ENCODE measurements at places on chromosomes 1 and 21.

- peak; percentile 55 for DNase-seq
These were observed 24.8 kb downstream of the ST6GALNAC5 start for GRCh38 chr1:76891931-76892622.

DNA sequence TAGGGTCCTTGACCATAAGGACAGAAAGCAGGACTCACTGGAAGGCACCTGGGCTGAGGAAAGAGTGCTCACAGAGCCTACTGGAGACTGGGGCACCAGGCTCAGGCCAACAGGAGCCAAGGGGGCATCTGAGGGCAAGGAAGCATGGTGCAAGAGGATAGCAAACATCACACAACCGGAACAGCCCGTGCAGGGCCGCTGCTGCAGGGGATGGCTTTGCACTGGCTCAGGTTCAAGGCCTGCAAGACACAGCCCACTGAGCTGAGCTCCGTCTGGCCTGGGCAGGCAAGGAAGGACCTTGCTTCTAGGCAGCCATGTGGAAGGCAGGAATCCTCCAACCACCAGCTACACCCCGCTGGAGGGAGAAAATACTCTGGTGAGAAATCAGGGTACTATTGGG, 59.8 kb upstream of the KIF26B start:
- DNase-seq = no peak

GRCh38 chr1:198559362-198559761, 18.9 kb upstream of the ATP6V1G3 start:
- DNase-seq = no peak

GRCh38 chr1:111559736-111560279, 56.4 kb upstream of the ADORA3 start:
- peak; percentile 67 for DNase-seq

DNA sequence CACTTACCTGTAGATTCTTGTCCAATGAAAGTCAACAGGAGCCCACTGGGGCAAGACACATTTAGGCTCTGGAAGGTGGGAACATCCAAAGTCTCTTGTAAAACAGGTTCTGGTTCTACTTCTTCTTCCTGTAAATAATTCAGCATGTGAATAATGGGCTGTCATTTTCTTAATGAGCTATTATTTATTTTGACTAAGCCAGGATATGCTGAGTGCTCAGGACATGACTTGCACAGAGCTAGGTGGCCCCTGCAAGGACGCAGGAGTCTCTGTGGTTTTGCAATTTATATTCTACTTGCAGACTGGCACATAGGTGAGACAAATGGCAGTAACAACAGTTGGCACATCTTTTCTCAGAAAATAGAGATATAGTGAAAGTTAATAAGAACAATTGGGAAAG, 98.7 kb downstream of the WDR3 start:
- DNase-seq = no peak

DNA sequence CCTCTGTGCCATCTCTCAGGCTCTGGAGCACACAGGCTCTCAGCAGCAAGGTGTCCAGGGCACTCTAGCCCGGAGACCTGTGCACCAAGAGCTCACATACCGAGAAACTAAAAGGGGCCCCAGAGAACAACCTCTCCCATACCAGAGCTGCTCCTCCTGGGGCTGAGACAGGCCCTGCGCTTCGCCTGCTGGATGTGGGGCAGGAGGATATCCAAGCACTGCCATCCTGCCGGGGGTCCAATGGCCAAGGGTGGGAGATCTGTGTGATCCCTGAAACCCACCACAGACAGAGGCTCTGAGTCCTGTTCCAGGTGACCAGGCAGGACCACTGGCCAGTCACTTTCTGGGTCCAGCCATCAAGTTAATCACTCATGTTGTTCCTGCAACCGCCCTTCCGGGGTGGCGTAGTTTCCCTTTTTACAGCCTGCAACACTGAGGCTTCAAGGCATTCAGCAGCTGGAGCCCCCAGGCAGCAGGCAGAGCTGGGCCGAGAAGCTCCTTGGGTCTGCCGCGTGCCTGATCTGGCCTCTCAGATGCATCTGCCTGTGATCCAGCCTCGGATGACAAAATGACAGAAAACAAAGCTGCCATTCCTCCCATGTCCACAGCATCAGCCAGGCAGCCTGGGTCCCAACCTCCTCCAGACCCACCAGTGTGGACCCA, 36.7 kb upstream of the ACTRT2 start:
- DNase-seq = no peak

- DNase-seq = peak; percentile 66
These were observed 40.4 kb upstream of the RPL11 start for GRCh38 chr1:23651069-23651808.

GRCh38 chr1:85943526-85943925, 213.0 kb downstream of the COL24A1 start:
- DNase-seq = no peak

DNA sequence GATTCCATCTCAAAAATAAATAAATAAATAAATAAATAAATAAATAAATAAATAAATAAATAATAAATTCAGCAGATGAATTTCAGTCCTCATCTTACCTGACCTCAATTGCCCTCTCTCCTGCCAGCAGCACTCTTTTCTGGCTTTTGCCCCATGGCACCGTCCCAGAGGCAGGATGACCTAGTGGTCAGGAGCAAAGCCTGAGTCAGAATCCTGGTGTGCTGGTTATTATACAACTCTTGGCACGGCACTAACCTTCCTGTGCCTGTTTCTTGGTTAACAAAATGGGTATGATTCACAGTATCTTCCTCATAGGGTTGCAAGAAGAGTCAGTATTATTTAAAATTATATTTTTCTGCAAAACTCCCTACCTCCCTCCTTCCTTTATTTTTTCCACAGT, 43.0 kb downstream of the NKAIN1 start:
- DNase-seq = peak; percentile 60

DNA sequence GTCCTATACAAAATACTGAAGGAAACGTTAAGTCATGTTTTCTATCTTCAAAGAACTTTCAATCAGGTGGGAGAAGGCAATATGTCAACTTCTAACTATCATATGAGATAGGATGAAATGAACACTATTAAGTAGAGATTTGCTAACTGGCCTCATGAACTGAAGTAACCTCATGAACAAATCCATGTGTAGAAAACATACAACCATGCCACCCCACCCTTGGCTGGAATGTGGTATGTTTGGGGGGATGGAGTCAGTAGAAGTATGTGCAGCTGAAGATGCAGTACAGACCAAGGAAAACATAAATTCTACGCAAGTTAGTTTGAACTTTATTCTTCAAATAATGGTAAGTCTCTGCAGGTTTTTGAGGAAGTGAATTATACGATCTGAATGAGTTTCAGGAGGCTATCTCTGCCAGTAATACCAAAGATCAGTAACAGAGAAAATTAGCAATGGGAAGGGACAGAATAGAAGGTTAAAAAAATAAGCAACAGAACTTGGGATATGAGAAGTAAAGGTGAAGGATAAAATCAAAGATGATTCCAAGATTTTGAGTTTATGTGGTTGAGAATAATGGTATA, 4.5 kb downstream of the TRMT1L start:
- DNase-seq = peak; percentile 16

DNA sequence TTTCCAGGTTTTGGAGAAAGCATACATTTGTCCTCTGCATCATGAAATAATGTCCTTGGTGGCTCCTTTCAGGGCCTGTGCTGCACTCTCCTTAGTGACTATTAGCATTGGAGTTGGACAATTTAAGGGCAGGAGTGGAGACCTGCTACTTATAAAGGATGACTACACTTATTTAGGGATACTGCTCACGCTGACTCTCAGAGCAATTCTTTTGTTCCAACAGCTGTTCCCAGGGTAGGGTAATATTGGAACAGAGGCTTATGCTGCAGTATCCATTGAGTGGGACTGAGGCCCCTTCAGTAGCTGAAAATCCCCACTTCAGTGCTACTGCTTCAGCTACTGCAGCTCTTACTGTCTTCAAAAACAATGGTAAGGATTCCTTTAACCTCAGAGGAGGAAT, 84.6 kb downstream of the GPR88 start:
- DNase-seq = no peak

- peak; percentile 98 for DNase-seq
These were observed 167.6 kb downstream of the RHOU start for GRCh38 chr1:228902781-228903433.

DNA sequence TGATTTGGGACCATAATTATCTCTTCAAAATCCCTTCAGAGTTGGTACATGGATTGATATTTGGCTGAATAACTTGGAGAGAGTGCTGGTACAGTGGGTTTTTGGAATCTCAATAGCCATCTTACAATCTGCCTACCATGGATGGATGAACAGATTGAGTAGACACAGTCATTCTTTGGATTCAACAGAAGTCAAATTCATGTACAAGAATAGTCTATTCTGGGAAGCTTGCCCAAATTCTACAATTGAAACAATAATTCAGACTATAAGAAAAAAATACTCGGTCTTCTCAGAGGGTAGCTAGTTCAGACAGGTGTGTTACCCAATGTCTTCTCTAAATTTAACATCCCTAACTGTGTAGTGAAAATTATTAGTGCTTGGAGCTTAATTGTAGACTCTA, 574.0 kb downstream of the LRRIQ3 start:
- no peak for DNase-seq

GRCh38 chr1:31383967-31384366, 11.1 kb upstream of the FABP3 start:
- DNase-seq = no peak

GRCh38 chr1:11874258-11874562, 15.5 kb upstream of the NPPB start:
- DNase-seq = no peak

GRCh38 chr1:246279402-246279801, 227.7 kb downstream of the SMYD3 start:
- no peak for DNase-seq

DNA sequence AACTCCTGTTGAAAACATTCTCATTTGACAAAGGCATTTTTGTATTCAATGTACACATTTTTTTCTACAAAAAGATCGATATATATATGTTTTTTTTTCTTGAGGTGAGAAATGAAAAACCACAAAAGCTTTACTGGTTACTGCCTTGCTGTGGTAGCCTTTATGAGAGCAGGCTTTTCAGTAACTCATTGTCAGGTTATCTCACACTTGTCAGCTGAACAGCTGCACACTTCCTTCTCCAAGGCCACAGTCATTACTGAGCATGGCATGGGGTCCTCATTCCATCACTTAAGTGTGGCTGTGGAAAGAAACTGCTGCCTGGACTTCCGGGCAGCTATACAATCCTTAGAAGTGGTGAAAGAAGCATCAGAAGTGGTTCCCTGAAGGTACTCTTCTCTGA, 169.3 kb upstream of the ZP4 start:
- no peak for DNase-seq

- no peak for DNase-seq
These were observed 6.5 kb upstream of the TFF2 start for GRCh38 chr21:42357307-42357706.

DNA sequence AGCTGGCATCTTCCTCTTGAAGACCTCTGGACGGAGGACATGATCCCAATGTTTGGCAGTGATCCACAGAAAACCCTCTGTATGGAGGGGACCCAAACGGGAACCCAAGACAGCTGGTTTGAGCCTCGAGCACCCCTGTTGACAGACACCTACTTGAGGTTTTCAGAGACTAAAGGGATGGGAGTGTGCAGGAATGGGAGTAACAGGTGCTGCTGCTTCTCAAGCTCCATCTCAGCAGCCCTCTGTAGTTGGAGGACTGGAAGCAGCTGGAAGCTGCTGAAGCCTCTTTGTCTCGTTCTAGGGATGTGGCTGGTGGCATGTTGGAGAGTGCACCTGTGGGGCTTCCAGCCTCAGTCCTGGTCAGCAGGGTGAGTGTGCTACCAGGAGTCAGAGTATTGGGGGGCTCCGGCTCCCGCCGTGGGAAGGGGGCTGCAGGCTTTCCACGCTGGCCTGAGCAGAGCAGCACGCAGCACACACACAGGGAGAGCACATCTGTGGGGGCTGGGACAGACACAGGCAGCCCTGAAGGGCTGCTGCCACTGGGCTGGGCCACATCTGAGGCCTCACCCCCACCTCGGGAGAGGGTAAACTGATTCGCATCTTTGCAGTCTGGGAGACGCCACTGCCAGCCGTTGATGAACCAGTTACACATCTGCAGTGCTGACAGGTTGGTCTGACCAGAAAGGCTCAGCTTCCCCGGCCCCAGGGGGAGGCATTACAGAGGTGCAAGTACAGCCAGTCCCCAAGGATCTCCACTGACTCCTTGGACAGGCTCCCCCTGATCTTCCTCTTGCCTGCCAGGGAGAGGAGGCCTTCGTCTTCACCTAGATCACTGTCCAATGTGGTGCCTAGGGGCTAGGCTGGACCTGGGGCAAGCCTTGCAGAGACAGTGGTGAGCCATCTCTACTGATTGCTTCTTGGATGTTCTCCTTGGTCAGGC, 56.6 kb downstream of the ADSS2 start:
- DNase-seq = no peak

DNA sequence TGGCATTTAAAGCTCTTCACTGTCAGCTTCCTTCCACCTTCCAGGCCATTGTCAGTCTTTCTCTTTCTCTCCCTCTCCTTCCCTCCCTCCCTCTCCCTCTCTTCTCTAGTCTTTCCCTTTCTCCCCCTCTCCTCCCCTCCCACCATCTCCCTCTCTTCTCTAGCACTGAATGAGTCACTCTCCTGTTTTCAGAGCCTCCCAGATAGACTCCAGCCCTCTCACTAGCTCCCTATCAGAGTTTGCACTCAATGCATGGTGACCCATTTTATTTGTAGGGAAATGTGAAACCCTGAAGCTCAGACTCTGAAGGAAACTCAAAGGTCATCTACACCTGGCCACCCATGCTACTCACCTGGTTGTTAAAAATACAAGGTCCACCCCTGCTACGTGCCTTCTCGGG, 4.4 kb upstream of the MATN1 start:
- peak; percentile 37 for DNase-seq

- peak; percentile 78 for DNase-seq
These were observed 150.0 kb downstream of the TOMM20 start for GRCh38 chr1:234978397-234979295.

DNA sequence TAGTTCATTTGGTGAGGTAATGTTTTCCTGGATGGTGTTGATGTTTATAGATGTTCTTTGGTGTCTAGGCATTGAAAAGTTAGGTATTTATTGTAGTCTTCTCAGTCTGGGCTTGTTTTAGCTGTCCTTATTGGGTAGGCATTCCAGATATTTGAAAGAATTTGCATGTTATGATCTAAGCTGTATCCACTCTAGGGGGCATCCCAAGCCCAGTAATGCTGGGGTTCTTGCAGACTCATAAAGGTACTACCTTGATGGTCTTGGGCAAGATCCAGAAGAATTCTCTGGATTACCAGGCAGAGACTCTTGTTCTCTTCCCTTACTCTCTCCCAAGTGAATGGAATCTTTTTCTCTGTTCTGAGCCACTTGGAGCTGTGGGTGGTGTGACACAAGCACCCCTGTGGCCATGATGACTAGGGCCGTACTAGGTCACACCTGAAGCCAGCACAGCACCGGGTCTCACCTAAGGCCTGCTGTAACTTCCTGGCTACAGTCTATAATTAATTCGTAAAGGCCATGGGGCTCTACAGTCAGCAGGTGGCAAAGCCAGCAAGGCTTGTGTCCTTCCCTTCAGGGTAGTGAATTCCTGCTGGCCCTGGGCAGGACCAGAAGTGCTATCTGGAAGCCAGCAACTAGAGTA, 74.8 kb upstream of the PDE4B start:
- DNase-seq = peak; percentile 57

DNA sequence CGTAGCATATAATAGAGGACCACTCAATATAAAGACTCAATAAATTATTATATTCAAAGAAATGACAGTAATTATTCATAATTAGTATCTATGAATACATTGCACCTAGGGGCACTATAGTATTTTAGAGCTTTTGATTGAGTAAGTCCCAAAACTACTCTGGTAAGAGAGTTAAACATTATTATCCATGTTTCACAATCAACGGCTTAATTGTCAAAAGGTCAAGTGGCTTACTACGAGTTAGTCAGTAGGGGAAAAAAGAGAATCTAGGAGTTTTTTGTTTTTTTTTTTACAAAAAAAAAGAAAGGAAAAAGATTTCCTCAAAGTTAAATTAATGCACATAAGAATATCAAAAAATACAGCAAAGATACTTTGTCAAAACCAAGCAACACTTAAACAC, 20.4 kb upstream of the LAMC1 start:
- DNase-seq = no peak

All from EL (cell line).